ENCODE measurements at places on chromosomes 1 and 21.

DNA sequence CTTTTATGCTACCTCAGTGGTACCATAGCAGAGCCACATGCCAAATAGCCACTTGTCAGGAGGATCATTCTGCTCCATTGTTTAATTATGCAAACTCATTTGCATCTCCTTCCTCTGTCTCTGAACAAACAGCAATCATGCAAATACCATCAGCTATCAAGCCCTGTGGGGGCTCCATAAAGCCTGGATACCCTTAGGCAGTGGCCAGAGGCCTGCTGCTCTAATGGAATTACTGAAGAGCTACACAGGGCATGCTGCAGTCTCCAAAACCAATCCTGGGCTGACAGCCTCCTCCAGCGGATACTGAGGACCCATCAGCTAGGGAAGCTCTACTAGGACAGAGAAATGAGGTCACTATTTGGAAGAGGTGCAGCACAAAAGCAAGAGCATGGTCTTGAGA lies 376.3 kb downstream of the KCNH1 start:
- no peak for DNase-seq

DNA sequence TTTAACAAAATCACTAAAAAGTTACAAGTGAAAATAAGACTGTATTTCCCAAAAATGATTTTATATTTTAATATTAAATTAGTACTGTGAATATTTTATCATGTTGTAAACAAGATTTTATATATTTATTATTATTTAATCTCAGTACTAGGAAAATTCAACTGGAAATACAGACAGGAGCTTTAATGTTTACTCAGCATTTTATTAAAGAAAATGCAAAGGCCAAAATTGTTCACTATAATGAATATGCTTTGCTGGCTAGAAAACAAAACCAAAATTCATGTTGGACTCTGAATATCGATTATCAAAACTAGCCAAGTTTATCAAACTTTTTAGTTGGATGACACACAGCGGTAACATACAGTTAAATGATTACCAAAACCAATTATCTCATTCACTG lies 782.3 kb downstream of the AMY1C start:
- DNase-seq = no peak

DNA sequence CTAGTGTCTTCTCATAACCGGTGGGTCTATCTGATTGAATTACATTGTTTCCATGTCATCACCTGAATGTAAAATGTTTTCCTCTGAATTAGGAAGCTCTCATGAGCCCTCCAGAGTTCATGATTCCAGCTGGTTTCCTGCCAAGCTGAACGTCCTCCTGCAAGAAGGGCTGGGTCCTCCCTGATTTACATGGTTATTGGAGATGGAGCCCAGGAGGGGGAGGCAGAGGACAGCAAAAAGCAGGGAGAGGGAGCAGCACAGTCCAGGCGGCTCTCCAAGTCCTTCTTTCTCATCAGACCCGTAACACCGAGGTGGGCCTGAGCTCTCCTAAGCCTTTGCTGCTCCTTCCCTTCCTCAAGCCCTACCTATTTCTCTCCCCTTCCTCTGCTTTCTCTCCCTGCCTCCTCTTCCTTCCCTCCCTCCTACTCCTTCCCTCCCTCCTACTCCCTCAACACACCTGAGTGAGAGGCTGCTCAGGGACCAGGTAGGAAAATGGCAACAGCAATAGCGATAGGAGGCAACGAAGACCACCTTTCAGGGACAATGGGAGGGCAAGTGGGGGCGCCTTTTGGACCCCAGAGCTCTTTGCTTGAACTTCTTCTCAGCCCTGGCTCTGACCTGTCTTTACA lies 265.9 kb downstream of the PRDM2 start:
- no peak for DNase-seq

DNA sequence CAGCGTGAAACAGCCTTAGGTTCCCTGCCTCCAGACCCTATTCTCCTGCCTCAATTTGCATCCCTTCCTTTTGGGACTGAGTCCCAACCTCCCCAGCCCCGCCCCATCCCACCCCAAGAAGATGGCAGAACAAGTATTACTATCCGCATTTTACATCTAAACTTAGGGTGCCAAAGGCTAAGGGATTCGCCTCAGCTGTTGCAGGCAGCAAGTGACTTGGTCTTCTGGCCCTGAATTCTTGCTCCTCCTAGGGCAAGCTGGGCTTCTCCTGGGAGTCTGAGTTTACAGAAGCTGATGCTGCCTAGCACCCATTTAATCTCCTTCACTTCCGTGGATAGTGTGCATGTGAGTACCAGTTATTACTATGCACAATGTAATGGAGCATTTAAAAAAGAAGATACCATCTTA lies 161.3 kb upstream of the NR5A2 start:
- DNase-seq = no peak

DNA sequence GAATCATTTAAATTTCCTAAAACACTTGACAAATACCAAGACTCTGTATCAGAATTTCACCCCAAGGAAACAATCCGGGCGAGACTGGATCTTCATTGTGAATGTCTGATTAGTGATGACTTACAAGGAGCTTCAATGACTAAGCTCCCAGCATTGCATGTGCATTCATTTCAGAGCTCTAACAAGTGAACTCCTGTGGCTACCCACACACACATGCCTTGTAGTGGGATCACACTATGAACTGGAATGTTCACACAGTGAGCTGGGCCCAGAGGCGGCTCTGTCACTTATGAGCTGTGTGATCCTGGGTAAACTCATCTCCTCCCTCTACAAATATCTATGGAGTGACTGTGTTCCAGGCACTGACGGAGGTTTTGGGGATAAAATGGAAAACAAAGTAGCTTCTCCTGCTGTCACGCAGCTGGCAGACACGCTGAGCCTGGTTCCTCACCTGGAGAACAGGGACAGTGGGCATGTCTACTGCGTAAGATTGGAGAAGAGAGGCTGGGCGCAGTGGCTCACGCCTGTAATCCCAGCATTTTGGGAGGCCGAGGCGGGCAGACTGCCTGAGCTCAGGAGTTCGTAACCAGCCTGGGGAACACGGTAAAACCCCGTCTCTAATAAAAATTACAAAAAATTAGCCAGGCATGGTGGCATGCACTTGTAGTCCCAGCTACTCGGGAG lies 56.9 kb downstream of the CLSTN1 start:
- DNase-seq = no peak

DNA sequence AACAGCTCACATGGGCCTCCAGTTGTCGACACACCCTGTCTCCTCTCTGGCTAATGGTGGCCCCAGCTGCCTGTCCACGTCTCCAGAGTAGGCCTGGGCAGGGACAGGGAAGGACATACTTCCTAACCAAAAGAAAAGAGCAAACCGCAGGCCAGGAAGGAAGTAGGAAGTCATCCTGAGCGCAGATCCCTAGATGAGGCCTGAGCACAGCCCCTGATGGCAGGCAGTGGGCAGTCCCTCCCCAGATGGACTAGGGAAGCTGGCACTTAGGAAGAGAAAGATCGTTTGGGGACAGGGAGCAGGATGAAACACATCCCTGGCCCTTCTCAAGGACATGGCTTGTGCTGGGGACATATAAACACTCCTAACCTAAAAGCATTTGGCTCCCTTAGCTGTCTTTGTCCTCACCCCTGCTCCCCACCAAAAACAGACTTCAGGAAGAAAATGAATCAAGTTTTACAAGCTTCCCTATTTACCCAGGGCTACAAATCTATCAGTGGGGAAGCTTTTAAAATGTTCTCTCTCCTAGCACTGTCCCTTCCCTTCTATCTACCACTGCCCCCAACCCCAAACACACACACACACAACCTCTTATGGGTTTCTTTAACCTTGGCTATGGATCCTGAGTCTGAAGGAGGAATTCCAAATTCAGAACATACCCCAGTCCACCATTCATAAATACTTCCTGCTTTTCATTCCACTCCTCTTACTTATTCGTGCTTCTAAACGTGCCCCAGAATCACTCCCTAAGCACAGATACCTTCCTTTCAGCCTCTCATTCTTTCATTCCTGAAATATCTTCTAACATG lies 21.1 kb downstream of the SSBP3 start:
- no peak for DNase-seq

- no peak for DNase-seq
Observed at GRCh38 chr1:21674957-21675356, 5.8 kb upstream of the RAP1GAP start.

DNA sequence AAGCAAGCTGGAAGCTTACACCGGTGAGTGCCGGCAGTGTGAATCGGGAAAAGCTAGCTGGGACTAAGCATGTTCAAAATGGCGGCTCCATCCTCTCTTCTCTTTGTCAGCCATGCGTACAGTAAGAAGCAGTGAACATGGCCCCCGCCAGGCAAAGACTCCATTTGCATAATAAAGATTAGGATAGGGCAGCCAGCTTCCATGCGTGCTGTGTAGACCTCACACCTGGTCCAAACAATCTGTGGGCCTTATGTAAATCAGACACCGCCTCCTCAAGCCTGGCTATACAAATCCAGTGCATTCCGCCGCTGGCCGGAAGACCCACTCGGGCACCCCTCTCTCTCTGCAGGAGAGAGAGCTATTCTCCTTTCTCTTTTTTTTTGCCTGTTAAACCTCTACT lies 150.3 kb downstream of the TIAM1 start:
- DNase-seq = no peak

GRCh38 chr1:153832293-153832692 lies 57.1 kb downstream of the SLC27A3 start:
- DNase-seq = no peak

GRCh38 chr1:64838486-64838885 lies 93.6 kb downstream of the RAVER2 start:
- no peak for DNase-seq
